ENCODE measurements at places on chromosomes 11 and 22.

- no peak for DNase-seq
Measured at GRCh38 chr22:50081426-50082196, 3.6 kb downstream of the MLC1 start.

DNA sequence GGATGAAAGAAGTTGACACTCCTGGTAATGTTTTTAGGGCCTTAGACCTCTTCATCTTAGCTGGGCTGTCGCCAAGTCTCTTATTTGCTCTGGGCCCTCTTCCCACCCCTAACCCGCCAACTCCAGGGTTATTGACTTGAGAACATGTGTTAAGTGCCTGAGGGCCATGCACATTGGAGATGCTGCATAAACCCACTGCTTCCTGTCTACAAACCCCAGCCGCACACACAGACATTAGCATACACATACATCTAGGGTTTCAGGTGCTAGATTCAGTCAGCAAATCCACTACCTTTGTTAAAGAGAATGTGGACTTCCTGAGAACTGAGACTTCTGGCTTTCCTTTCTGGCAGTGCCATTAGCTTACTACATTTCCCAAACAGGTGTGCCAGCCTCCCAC, 817 bp downstream of the PANX3 start:
- DNase-seq = no peak

GRCh38 chr22:44881624-44882023, 128.2 kb downstream of the PHF21B start:
- DNase-seq = no peak

DNA sequence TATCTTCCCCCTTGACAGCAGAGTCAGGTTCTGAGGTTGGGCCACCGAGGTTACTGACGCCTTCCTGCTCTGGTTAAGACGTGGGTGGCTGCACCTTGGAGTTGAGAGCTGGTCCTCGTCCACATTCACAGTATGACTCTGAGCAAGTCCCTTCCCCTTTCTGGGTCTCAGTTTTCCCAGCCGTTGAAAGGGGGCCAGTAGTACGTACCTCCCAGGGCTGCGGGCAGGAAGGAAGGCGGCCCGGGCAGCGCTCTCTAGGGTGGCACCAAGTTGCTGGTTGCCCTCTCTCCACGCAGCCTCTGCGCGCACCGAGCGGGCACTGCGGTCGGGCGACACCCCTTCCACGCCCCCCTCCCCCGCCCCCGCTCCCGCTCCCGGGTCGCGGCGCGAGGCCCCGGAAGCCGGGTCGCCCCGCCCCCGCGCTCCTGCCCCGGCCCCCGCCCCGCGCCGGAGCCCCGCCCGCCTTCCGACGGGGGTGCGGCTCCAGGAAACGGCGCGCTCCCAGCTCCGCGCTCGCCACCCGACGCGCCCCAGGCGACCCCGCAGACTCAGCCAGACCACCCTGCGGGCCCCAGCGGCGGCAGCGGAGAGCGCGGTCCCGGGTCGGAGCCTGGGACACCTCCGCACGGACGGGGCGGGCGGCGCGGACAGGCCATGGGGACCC, at the start of gene EHBP1L1:
TSS of gene EHBP1L1 (plus strand) at position 486 of the 664 bp plus-strand sequence. CDS start 250 bp downstream, outside the sequence.
- DNase-seq = peak; percentile 65

- no peak for DNase-seq
Measured at GRCh38 chr11:67662142-67662834, 11.8 kb upstream of the ACY3 start.

GRCh38 chr11:44957776-44958564, 7.3 kb upstream of the TP53I11 start:
- DNase-seq = no peak

DNA sequence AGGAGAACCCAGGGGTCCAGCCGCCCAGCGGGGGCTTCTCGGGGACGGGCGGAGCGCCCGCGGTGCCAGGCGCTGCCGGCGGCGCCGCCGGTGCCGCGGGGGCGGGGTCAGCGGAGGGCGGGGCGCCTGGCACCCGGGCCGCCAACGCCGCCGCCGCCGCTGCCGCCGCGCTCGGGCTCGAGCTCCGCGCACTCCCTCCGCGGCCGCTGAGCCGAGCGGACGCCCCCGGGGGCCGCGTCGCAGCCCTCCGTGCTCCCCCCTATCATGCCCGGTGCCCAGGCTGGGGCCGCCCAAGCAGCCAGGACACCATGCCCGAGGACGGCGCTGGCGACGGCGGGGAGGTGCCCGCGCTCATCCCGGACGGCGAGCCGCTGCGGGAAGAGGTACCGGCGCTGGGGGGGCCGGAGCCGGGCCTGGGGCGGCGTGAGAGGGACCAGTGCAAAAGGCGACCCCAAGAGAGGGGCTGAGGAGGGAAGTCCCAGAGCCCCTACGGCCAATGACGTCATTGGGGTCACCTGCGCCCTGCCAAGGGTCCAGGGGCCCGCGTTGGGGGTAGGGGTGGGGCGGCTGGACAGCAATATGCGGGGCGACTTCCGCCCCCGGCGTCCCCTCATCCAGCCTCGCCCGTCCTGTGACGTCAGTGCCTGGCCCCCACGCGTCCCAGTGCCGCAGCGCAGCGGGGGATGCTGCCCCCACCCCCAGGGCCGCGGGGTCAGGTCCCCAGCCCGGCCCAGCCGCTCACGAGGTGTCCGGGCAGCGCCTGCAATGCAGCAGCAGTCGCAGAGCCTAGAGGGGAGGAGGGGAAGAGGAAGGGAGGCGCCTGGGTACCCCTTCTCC, at the start of gene TMEM151A:
TSS of gene TMEM151A (plus strand) at position 189 of the 837 bp plus-strand sequence. CDS start at position 309, 120 bp downstream.
- DNase-seq = no peak

DNA sequence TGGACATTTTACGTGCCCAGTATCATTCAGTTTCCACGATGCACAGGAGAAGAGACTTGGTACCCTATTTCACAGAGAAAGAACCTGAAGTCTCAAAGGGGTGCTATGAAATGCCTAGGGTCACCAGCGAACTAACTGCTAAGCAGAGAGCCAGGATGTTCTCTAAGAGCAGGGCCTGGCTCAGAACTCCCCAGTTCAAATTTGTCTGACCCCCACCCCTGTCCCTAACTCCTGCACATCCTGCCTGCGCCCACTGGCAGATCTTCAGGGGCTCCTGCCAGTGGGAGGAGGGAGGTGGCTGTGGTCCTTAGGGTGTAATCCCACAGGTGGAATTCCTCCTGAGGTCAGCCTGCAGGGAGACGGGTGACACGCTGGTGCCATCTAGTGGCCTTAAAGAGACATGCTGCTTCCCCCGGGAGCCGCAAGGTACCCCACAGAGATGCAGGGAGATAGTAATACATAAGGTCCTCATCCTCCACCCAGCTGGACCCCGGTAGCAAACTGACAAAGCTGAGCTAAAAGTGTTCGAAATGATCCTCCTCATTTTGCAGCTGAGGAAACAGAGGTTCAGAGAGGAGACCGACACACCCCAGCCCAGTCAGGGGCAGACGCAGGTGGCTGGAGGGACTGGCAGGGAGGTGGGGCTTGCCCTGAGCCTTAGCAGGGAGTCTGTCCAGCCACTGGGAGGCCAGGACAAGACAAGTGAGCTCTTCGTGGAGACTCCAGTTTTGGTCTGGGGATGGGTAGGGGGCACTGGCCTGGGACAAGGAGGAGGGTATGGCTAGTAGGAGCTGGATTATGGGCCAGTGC, 34.1 kb downstream of the MB start:
- DNase-seq = peak; percentile 16

DNA sequence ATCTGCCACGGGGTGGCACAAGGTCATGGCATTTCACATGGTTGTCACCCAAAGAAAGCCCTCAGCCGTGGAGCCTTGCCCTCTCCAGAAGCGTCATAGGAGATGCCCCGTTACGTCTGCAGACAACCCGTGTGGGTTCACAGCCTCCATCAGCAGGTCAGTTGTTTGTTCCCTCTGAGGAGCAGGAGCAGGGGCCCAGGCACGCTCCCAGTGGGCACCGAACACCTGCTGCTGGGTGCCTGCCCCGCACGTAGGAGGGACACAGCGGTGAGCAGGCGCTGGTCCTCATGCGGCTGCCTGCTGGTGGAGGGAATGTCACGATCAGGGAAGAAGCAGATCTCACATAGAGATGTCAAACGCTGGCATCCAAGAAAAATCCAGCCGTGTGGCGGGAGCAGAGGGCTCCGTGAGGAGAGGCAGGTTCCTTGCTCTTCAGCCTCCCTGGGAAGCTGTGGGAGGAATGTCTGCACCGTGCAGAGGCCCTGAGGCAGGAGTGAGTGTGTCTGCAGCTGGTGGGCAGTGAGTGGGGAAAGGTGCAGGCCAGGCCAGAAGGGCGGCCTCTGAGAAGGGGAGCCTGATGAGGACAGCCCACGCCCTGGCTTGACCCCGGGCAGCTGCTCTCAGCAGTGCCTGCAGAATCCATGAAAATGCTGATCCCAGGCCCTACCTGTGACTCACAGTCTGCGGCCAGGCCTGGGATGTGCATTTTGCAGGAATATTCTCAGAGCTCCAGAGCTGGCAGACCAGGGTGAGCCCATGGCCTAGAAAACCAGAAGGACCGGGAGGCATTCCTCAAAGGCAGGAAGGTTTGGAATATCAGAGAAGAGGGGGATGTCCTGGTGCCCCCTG, 36.4 kb upstream of the TH start:
- DNase-seq = no peak

DNA sequence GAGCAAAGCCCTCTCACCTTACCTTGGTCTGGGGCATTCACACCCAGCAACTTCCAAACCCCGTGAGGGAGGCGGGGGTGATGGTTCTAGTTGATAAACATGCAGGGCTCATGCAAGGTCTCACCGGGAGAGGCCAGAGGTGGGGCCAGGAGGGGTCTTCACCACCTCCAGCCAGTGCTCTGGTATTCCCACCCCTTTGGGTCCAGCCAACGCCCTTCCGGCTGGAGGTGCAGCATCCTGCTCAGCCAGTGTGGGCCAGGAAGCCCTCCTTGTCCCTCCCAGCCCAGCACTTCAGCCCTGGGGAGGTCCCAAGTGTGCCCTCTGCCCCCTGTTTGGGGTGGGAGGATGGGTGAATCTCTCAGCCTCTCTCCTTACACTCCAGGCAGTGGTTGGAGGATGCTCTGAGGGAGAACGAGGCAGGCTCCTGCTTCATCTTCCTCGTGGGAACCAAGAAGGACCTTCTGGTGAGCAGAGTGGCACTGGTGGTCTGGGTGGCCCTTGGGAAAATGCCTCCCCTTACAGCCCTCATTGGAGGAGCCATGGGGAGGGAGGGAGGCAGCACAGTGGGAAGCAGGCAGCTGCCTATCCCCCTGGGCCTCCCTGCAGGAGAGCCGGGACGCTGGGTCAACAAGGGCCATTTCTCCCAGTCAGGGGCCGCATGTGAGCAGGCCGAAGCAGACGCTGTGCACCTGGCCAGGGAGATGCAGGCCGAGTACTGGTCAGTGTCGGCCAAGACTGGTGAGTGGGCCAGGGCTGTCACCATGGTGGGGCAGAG, 13.4 kb downstream of the RAB36 start:
- no peak for DNase-seq

DNA sequence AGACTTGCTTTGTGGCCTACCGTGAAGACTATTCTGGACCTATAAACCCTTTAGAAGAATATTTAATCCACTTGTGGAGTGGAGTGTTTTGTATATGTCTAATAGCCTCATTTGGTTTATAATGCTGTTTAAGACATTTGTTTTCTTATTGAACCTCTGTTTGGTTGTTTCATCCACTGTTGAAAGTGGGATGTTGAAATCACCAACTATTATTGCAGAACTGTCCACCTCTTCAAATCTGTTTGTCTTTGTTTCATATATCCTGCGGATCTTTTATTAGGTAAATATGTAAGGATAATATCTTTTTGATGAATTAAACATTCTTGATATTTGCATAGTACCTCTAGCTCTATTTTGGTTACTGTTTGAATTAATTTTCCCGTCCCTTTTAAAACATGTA, 49.1 kb downstream of the XKR3 start:
- no peak for DNase-seq

DNA sequence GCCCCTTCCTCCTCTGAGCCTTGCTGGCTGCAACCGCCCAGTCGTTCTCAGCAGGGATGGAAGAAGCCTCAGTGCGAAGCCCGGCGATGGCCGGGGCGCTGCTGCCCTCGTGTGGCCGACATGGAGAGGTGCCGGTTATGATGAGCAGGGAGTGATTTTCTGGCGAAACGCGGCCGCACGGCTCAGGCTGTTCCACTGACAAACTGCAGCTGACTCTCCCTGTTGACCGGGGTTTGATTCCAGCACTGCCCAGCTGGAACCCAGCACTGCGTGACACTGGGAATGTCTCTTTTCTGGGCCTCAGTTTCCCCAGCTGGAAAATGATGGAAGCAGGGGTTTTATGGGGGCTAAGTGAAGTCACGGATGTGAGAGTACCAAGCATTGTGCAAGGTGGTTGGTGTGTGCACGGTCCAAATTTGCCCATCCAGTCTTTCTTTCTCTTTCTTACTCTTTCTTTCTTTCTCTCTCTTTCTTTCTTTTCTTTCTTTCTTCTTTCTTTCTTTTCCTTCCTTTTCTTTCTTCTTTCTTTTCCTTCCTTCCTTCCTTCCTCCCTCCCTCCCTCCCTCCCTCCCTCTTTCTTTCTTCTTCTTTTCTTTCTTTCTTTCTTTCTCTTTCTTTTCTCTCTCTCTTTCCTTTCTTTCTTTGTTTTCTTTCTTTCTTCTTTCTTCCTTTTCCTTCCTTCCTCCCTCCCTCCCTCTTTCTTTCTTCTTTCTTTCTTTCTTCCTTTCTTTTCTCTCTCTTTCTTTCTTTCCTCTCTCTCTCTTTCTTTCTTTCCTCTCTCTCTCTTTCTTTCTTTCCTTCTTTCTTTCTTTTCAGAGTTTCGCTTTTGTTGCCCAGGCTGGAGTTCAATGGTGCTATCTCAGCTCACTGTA, 25.8 kb upstream of the MPPED1 start:
- DNase-seq = peak; percentile 50
